ENCODE measurements at places on chromosomes 7 and 10. TPM values are rescaled to one million over a fixed set of nuclear protein-coding genes. Genes with fewer than 3 reads are reported as not detected.

DNA sequence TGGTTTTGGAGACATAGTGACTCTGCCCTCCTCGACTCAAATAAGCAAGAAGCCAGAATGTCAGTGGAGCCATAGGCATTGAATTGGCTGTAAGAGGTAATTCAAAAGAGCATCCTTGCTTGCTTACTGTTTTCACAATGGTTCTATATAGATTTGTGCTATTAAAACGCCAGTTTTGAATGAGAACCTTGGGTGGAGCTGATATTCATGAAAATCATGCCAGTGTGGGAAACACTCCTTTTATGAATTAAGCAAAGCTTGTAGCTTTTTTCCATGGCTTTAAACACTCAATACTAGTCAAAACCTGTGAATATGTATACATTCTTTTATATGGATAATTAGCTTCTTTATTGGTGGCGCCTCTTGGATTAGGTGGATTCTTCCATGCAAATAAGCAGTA lies 252.5 kb downstream of the SLC25A13 start:
- peaks cover 25% of the 10 kb centered on the region for H3K4me1 ChIP-seq
- H3K27ac ChIP-seq = no peak overlapping the region
- H3K36me3 ChIP-seq = no peaks in the 10 kb centered on the region
- no peak for DNase-seq
- H3K4me3 ChIP-seq = no peak overlapping the region
- no peaks in the 10 kb centered on the region for H3K27me3 ChIP-seq

DNA sequence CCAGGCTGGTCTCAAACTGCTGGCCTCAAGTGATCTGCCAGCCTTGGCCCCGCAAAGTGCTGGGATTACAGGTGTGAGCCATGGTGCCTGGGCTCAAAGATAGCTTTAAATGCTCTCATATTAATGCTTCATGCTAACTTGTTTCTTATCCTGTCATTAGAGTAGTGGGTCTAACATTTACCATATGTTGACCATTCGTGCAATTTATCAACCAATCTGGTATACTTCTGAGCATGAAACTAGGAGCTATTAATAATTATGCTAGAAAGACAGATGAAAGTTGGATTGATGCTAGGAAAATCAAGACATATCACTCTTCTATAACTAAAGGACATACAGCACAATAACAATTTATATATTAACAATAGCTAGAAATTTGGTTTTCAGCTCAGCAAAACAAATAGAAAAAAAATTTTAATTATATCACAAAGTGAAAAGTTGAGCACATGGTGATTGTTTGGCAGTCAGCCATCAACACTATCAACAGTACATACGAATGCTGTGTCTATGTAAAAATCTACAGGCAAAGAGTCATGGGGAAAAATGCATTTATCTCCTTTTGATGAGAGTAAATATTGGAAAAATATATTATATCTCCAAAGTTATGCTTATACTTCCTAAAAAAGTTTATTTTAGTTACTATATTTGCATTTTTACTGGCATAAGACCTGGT lies 112.1 kb upstream of the ABCB5 start:
- H3K4me3 ChIP-seq = no peak overlapping the region
- no peak for DNase-seq
- peaks cover 19% of the 10 kb centered on the region for H3K4me1 ChIP-seq
- H3K27me3 ChIP-seq = no peaks in the 10 kb centered on the region
- H3K36me3 ChIP-seq = no peaks in the 10 kb centered on the region
- no peak overlapping the region for H3K27ac ChIP-seq

GRCh38 chr10:25902002-25902401 lies 32.0 kb upstream of the MYO3A start:
- H3K27me3 ChIP-seq = no peaks in the 10 kb centered on the region
- no peak overlapping the region for H3K27ac ChIP-seq
- DNase-seq = no peak
- no peaks in the 10 kb centered on the region for H3K4me1 ChIP-seq
- no peaks in the 10 kb centered on the region for H3K36me3 ChIP-seq

PAPOLB gene
- 0.40 TPM for total RNA-seq

Data from PC-3 (cell line).